ENCODE measurements at places on chromosomes 4 and X. TPM values are rescaled to one million over a fixed set of nuclear protein-coding genes. Genes with fewer than 3 reads are reported as not detected.
A peak's percentile ranks its signal among the peaks of the same experiment; 100 is the strongest.

DNA sequence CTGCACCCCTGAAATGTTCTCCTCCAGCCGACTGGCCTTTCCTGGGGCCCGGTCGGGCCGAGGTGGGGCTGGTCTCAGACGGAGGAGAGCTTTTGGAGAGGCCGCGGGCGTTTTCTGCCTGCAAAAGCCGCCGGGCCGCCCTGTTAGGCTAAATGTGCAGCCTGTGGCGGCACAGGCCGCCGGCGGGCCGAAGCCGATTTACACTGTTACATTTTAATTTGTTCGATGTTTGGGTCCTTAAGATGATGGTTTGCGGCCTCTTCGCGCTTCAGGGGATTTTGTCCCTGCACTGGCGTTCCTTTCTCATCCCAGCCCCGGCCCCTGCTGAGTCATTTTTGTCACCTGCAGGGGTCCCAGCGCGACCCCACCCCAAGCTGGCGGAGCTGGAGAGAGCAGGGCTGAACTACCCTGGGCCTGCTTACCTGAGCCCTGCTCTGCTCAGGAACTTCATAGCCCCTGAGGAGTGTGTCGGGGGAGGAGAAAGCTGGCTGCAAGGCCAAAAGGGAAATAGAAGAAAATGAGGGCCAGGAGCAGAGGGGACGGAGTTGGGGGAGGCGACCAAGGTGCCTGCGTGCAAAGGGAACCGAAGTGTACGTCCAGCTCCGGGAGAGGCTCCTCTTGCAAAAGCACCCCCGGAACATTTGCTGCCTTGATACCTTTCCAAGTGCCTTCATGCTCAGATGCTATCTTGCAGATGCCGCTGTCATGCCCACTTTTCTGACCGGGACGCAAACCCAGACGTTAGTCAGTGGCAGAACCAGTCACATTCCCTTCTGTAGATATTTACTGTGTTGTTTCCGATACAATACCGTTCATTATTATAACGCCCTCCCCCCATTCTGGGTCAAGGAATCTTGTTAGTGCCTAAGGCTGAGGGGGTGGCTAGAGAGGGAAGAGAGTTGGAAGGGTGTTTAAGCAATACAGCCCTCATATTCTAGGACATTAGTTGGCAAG, 977 bp upstream of the RBBP7 start:
- no peak for DNase-seq
- H3K4me1 ChIP-seq, result no peaks in the 10 kb centered on the region
- H3K4me3 ChIP-seq, result peak overlapping the region; percentile 48
- no peaks in the 10 kb centered on the region for H3K36me3 ChIP-seq
- no peaks in the 10 kb centered on the region for H3K27me3 ChIP-seq

DNA sequence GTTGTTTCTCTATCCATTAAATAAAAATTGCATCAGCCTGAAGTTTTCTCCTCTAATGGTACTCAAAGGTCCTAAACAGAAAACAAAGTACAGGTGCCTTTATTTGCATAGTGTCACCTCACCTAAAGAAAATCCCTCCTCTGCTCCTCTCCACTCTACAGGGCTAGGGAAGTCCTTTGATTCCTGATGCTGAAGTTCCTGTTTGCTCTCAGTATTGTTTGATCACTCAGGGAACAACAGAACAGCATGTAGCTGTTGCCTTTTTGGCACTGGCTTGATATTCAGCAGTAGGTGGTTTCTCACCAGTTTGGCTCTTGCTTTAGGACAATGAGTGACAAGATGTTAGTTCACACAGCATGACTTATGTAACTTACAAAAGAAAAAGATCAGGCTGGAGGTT, 156.2 kb upstream of the SLC7A11 start:
- H3K36me3 ChIP-seq, result no peaks in the 10 kb centered on the region
- no peak overlapping the region for H3K4me3 ChIP-seq
- no peaks in the 10 kb centered on the region for H3K27me3 ChIP-seq
- DNase-seq, result no peak

DNA sequence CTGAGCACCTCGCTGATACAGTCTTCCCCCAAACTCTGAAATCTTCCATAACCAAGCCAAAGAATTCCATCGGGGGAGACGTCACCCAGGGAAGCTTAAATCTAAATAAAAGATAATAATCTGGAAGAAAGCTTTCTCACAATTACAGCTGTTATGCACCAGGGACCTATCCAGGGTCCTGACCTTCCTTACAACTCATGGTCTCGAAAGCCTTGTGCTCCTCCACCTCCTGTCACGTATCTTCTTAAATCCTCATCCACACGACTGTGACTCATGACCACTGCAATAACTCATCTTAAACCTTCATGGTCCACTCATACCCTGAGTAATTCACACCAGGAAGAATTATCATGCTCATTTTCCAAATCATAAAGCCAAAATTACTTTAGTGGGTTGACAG, 166.8 kb upstream of the FRG1 start:
- H3K27ac ChIP-seq, result no peak overlapping the region
- no peak for DNase-seq
- H3K36me3 ChIP-seq, result no peaks in the 10 kb centered on the region
- H3K4me1 ChIP-seq, result no peaks in the 10 kb centered on the region
- H3K27me3 ChIP-seq, result no peaks in the 10 kb centered on the region

The PLAC8 gene
- total RNA-seq, result 1.1 TPM

The TBC1D25 gene
- 13.0 TPM for total RNA-seq

The FMR1NB gene
- not detected for total RNA-seq

DNA sequence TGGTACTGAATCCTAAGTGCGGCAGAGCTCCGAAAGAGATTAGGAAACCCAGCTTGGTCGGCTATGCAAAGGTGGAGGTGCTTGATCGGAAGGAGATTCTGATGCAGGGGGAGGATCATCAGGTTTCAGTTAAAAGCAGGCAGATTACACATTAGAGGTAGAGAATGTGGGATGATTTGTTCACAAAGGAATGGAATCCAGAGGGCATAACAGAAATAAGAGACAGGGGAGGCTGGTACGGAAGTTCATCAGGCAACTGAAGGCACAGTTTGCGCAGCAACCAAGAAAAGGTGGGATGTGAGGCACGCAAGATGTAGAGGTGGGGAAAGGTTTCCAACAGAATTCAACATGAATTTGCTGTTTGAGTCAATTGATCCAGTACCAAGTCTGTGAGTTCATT, 424 bp upstream of the ZNF330 start:
- H3K27me3 ChIP-seq, result no peaks in the 10 kb centered on the region
- peak overlapping the region; percentile 73 for H3K4me3 ChIP-seq
- DNase-seq, result no peak
- no peaks in the 10 kb centered on the region for H3K4me1 ChIP-seq

DNA sequence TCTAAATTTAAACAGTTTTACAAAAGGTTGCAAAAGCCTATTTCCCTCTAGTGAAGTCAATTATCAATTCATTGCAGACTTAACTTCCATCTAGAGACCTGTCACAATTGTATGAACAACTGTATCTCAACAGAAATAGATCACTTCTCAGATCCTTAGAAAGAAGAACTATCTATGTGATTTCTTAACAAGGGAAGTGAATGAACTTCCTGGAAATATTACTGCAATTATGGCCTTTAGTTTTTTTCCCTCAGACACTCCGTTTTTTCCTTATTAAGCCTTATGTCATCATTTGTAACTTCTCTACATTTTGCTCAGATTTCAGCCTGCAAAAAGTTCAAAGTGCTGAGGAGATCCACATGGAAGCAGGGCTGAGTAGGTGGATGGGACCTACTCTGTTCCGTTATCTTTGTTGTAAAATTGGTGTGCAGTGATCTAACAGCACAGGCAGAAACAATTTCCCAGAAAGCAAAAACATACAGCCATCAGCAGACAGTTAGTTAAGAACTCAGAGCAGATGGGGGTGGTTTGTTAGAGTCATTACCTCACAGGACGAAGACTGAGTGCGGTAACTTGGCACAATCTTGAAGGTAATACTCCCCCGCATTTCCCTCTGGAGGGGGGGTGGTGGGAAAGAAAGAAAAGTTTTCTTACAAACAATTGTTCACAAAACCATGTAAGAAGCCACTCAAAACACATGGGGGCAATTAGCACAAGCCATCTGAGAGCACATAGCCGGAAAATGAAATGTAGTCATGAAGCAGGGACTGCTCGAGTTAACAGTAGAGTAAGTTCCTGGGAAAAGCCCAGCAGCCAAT, 112.3 kb downstream of the NYX start:
- peaks cover 15% of the 10 kb centered on the region for H3K27me3 ChIP-seq
- no peak overlapping the region for H3K4me3 ChIP-seq
- no peak for DNase-seq
- no peaks in the 10 kb centered on the region for H3K36me3 ChIP-seq
- no peaks in the 10 kb centered on the region for H3K4me1 ChIP-seq

DNA sequence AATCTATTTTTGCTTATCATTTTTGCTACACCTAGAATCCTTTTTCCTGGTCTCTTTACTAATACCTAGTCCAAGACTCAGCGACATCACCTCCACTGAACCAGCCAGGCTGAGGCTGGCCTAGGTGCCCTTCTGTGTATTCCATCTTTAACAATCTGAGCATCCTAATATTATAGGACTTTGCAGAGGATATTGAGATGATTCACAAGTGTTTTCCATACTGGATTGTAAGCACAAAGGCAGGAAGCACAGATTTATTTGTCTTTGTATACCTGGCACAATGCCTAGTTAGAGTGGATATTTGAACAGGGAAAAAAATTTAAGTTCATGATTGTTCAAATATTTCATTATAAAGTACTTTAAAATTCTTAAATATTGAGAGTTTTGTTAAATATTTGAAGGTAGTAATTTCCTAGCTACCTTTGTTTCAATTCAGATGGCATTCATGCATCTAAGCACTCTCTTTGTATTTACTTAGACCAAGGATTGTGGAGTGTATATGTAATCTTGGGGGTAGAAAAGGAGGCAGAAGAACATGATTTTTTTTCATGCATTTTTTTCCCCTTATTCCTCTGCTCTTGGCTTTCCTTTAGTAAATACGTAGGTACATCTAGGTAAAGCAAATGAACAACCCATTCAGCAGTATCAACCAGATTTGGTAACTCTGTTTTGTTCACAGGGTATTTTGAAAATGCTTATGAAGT, 18.4 kb downstream of the SMARCA5 start:
- DNase-seq, result no peak
- H3K27ac ChIP-seq, result no peak overlapping the region
- H3K27me3 ChIP-seq, result no peaks in the 10 kb centered on the region
- H3K36me3 ChIP-seq, result peaks cover 11% of the 10 kb centered on the region

DNA sequence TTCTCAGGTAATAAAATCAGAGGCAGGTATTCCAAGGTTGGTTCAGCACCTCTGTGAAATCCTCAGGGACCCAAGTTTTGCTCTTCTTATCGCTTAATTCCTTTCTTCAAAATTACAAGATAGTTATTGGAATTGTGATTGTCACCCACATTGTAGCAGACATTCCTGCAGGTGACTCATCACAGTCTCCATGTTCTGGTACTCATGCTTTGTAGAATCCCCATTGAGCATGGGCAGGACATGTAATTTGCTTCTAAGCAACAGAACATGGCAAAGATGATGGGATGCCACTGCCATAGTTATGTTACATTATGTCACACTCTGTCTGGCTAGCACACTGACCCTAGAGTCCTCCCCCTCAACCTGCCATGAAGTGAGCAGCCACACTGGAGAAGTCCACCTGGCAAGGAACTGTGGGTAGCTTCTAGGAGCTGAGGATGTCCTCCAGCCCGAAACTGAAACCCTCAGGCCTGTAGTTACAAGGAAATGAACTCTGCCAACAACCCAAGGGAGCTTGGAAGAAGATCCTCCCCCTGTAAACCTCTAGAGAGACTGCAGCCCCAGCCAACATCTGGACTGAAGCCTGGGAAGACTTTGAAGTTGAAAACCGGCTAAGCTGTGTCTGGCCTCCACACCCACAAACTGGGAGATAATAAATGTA, 58.3 kb upstream of the GUCY1A1 start:
- no peaks in the 10 kb centered on the region for H3K4me1 ChIP-seq
- H3K36me3 ChIP-seq, result no peaks in the 10 kb centered on the region
- DNase-seq, result no peak
- no peaks in the 10 kb centered on the region for H3K27me3 ChIP-seq

DNA sequence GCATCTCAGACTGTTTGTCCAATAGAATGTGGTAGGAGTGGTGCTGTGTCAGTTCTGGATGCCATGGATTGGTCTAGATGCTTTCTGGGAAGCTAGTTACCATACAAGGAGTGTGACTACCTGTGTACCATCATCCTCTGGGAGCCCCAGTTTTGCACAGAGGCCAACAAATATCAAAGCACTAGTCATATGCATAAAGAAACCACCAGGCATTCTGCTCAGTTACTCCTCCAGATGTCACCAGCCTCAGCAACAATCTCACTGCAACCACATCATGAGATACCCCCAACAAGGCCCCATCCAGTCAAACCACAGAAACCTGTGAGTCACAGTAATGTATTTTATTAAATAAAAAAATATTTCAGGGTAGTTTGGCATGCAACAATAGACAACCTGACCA, 435.8 kb upstream of the CPEB2 start:
- no peak overlapping the region for H3K4me3 ChIP-seq
- H3K4me1 ChIP-seq, result no peaks in the 10 kb centered on the region
- no peaks in the 10 kb centered on the region for H3K36me3 ChIP-seq
- H3K27me3 ChIP-seq, result no peaks in the 10 kb centered on the region
- H3K27ac ChIP-seq, result no peak overlapping the region
- no peak for DNase-seq

The ARX gene
- total RNA-seq, result not detected

DNA sequence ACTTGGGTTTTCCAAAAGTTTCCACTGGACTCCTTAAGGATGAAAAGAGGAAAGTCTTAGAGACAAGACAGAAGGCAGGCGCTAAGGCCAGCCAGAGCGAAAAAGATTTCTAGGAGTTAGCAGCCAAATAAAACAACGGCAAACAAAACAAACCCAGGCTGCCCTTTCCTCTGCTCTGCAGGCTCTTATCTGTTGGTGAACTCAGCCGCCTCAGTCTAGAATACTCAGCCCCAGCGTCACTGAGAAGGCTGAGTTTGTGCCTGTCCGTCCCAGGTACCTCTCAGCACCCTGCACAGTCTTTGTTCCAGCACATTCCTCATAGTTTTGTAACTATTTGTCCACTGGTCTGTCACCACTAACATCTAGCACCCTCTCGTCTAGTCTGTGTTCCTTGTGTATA, 75.6 kb upstream of the FAM9C start:
- no peak for DNase-seq
- no peaks in the 10 kb centered on the region for H3K36me3 ChIP-seq
- no peak overlapping the region for H3K4me3 ChIP-seq
- H3K4me1 ChIP-seq, result no peaks in the 10 kb centered on the region
- peak overlapping the region; percentile 18 for H3K27ac ChIP-seq

Data from breast epithelium (tissue), 4 donors.